Heart right ventricle (tissue), 16 donors: ENCODE measurements at places on chromosomes 5 and 9.

- no peak for DNase-seq
- H3K36me3 ChIP-seq: peaks cover 27% of the 10 kb centered on the region
- peaks cover 15% of the 10 kb centered on the region for H3K4me1 ChIP-seq
- no peak overlapping the region for H3K4me3 ChIP-seq
- no peaks in the 10 kb centered on the region for H3K27me3 ChIP-seq
These were observed 27.9 kb downstream of the TTC1 start for GRCh38 chr5:160036884-160037283.

- no peak for DNase-seq
- H3K36me3 ChIP-seq: no peaks in the 10 kb centered on the region
- no peaks in the 10 kb centered on the region for H3K27me3 ChIP-seq
- H3K27ac ChIP-seq: no peak overlapping the region
These were observed 48.3 kb downstream of the ATPSCKMT start for GRCh38 chr5:10201223-10201868.

GRCh38 chr5:7320701-7321301 lies 75.1 kb upstream of the ADCY2 start:
- H3K4me1 ChIP-seq: no peaks in the 10 kb centered on the region
- H3K27me3 ChIP-seq: no peaks in the 10 kb centered on the region
- DNase-seq: no peak
- no peak overlapping the region for H3K4me3 ChIP-seq

DNA sequence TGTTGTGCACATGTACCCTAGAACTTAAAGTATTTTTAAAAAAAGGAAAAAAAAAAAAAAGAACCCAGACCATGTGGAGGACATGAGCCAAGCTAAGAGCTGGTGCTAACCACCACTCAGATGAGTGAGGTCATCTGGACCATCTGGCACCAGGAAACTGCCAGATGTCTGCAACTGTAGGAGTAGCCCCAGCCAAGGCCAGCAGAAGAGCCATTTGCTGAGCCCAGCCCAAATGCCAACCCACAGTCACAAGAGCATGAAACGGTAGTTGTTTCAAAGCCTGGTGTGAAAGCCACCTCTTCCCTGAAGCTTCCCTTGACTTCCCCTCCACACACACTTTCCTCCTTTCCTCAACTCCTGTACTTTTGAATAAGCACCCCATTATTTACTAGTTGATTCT lies 69.2 kb upstream of the FCN1 start:
- no peak for DNase-seq
- H3K4me3 ChIP-seq: no peak overlapping the region
- no peaks in the 10 kb centered on the region for H3K36me3 ChIP-seq

GRCh38 chr5:155466851-155467250 lies 453.3 kb downstream of the KIF4B start:
- no peaks in the 10 kb centered on the region for H3K36me3 ChIP-seq
- H3K4me1 ChIP-seq: no peaks in the 10 kb centered on the region
- DNase-seq: no peak

DNA sequence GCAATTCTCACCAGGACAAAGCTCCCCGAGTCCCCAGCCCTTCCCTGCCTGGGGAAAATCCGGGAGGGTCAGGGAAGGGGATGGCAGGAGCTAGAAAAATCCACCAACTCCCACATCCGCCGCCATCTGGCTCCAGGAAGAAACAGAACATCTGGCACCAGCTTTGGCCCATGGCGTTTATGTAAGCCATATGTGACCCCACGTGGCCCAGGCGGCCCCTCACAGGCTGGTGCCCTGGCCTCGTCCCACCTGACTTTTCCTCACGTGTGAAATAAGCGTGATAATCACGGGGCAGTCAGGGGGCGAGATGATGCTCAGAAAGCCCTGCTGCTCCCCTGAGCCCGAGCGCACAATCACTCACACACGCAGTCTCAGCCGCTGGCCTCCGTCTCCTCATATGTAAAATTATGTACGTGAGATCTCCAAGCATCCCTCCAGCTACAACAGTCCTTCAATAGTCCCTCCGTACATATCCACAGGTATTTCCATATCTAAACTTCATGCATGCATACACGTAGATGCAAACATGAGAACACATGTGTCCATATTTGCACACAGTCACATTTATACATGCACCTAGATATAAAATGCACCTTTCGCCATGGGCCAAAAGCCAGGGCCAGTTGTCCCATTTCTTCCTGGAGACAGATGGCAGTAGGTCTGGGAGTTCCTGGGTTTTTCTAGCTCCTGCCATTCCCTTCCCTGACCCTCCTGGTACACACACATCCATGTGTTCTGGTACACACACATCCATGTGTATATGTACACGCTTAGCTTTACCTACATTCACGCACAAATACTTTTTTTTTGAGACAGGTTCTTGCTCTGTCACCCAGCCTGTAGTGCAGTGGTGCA lies 28.9 kb downstream of the PLPP7 start:
- no peak overlapping the region for H3K27ac ChIP-seq
- no peak for DNase-seq
- no peak overlapping the region for H3K4me3 ChIP-seq
- H3K36me3 ChIP-seq: no peaks in the 10 kb centered on the region
- H3K27me3 ChIP-seq: no peaks in the 10 kb centered on the region

GRCh38 chr5:107426209-107426608 lies 244.5 kb downstream of the EFNA5 start:
- H3K4me3 ChIP-seq: no peak overlapping the region
- DNase-seq: no peak
- no peaks in the 10 kb centered on the region for H3K36me3 ChIP-seq
- H3K27ac ChIP-seq: no peak overlapping the region
- H3K27me3 ChIP-seq: no peaks in the 10 kb centered on the region
- H3K4me1 ChIP-seq: peaks cover 9% of the 10 kb centered on the region

DNA sequence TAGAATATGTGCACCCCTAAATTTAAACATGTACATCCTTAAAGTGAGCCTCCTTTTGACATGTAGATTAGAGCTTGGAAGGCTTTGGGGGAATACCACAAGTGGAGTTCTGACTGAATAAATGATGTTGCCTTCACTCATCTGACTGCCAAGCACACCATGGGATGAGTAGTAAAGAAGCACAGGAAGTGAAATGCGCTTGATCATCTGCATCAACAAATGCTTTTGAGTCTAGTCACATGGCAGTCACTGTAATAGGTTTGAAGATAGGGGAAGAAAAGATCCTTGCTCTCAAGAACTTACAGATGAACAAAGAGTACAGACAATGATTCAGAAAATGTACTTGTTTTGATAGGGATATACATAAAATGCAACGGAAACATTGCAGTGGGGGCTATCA lies 62.0 kb upstream of the STARD4 start:
- no peak overlapping the region for H3K27ac ChIP-seq
- no peaks in the 10 kb centered on the region for H3K36me3 ChIP-seq
- DNase-seq: no peak
- no peaks in the 10 kb centered on the region for H3K4me1 ChIP-seq
- no peaks in the 10 kb centered on the region for H3K27me3 ChIP-seq
- H3K4me3 ChIP-seq: no peak overlapping the region

GRCh38 chr9:128245421-128246151 lies 30.2 kb downstream of the GOLGA2 start:
- peak overlapping the region; percentile 56 for H3K27ac ChIP-seq
- no peak overlapping the region for H3K4me3 ChIP-seq
- H3K4me1 ChIP-seq: peaks cover 37% of the 10 kb centered on the region
- H3K36me3 ChIP-seq: no peaks in the 10 kb centered on the region
- peak; percentile 64 for DNase-seq
- H3K27me3 ChIP-seq: no peaks in the 10 kb centered on the region

DNA sequence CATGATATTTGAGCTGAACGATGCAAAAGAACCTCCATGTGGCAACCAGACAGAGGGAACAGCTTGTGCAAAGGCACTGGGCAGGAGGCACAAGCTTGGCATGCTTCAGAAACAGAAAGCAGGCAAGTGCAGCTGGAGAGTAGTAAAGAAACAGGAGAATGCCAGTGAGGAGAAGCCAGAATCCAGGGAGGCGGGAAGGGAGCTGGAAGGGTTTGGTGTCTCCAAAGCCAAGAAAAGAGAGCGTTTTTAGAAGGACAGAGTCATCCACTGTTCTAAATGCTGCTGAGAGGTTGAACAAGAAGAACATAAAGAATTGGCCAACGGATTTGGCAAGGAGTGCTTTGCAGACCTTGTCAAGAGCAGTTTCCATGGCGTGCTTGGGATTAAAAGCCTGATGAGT lies 124.7 kb downstream of the TLE1 start:
- no peak overlapping the region for H3K27ac ChIP-seq
- DNase-seq: no peak
- H3K27me3 ChIP-seq: no peaks in the 10 kb centered on the region
- no peak overlapping the region for H3K4me3 ChIP-seq

DNA sequence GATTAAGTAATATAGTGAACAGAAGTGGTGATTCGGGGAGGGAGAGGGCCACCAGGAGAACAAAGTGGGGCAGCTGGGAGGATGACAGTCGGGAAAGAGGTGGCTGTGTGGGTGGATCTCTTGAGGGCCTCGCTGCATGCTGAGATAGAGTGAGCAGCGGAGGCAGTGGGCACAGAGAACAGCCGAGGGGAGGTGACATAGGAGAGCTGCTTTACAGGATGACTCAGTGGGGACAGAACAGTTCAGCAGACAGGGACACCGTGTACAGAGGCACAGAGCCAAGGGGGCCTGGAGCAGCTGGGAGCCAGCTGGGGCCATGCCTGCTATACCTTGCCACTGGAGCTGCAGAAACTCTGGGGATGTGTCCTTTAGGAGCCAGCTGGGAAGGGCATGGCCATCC lies 273.9 kb downstream of the GADD45G start:
- peak overlapping the region; percentile 89 for H3K27ac ChIP-seq
- peak; percentile 80 for DNase-seq
- no peaks in the 10 kb centered on the region for H3K36me3 ChIP-seq
- H3K4me3 ChIP-seq: no peak overlapping the region
- H3K4me1 ChIP-seq: peaks cover 49% of the 10 kb centered on the region
- no peaks in the 10 kb centered on the region for H3K27me3 ChIP-seq

GRCh38 chr9:127395497-127396252 lies 1.3 kb upstream of the SLC2A8 start:
- no peaks in the 10 kb centered on the region for H3K4me1 ChIP-seq
- H3K36me3 ChIP-seq: no peaks in the 10 kb centered on the region

DNA sequence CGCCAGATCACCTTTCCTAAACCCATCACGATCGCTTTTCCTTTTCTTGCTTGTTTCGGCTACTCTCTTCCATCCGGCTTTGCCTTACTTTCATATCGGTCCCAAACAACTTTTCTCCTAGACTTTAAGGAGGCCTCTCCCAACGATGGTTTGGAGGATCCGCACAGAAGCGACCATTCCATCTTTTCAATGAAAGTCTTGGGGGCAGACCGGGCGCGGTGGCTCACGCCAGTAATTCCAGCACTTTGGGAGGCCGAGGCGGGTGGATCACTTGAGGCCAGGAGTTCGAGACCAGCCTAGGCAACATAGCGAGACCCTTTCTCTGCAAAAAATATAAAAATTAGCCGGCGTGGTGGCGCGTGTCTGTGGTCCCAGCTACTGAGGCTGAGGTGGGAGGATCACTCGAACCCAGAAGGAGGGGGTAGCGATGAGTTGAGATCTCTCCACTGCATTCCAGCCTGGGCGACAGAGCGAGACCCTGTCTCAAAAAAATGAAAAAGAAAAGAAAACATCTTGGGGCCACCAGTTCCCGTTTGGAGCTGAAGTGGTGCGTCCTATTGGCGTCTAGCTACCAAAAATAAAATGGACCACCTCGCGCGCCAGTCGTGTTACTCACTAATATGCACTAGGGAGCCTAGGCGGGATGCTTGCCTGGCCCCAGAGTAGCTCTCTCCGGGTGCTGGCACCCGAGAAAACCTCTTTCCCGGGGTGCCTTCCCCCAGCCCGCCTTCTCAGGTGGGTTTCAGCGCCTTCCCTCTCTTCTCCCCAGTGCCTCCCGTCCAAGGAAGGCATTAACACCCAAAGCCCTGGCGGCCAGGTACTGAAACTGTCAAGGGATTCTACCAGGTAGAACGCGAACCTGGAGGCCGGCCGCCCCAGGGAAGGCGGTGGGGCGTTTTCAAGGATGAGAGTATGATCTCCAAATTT lies 800 bp upstream of the AP3B1 start:
- H3K4me3 ChIP-seq: peak overlapping the region; percentile 83
- H3K27ac ChIP-seq: peak overlapping the region; percentile 92
- peak; percentile 26 for DNase-seq

GRCh38 chr9:13324988-13325387 lies 45.5 kb upstream of the MPDZ start:
- H3K27me3 ChIP-seq: no peaks in the 10 kb centered on the region
- peaks cover 10% of the 10 kb centered on the region for H3K4me1 ChIP-seq
- DNase-seq: no peak
- H3K4me3 ChIP-seq: no peak overlapping the region
- no peaks in the 10 kb centered on the region for H3K36me3 ChIP-seq
- H3K27ac ChIP-seq: no peak overlapping the region

GRCh38 chr5:54390539-54391031 lies 64.9 kb upstream of the HSPB3 start:
- no peak for DNase-seq
- H3K4me3 ChIP-seq: no peak overlapping the region
- no peak overlapping the region for H3K27ac ChIP-seq
- no peaks in the 10 kb centered on the region for H3K36me3 ChIP-seq

GRCh38 chr5:132821791-132822190 lies 8.7 kb downstream of the SHROOM1 start:
- H3K27ac ChIP-seq: no peak overlapping the region
- H3K27me3 ChIP-seq: no peaks in the 10 kb centered on the region
- H3K4me3 ChIP-seq: no peak overlapping the region
- H3K4me1 ChIP-seq: peaks cover 28% of the 10 kb centered on the region
- no peak for DNase-seq

DNA sequence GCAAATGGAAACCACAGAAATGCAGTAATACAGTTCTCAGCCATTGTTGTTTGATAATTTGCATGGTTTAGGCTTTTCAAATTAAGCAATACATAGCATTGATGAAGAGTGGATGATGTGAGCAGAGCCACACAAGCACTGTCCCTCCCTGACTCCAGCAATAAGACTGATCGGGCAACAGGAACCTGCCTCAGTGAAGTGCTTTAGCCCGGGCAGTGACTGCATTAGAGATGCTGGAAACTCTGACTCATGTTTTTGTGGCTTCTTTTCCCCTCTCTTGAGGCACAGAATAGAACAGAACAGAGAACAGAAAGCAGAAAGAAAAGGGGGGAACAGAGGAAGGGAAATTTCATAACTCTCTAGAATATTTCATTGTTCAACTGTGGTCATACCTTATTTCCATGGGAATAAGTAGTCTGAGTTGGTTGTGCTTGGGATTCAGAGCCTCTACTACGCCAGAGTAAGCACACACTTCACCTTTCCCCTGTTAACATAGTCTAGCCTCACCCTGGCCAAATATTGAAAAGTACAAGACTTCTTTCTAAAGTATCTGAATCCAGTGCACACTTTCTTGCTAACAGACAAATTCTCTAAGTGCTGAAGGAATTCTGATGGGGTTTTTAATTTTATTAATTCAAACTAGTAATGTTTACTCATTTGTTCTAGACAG lies 164.8 kb upstream of the VCAN start:
- H3K27ac ChIP-seq: peak overlapping the region; percentile 37
- no peaks in the 10 kb centered on the region for H3K4me1 ChIP-seq
- no peaks in the 10 kb centered on the region for H3K27me3 ChIP-seq
- no peaks in the 10 kb centered on the region for H3K36me3 ChIP-seq

GRCh38 chr5:153352685-153353219 lies 137.7 kb upstream of the GRIA1 start:
- H3K27me3 ChIP-seq: peaks cover 35% of the 10 kb centered on the region
- no peak for DNase-seq
- no peaks in the 10 kb centered on the region for H3K36me3 ChIP-seq
- no peak overlapping the region for H3K27ac ChIP-seq
